ENCODE measurements at places on chromosomes 1 and 21. TPM values are rescaled to one million over a fixed set of nuclear protein-coding genes. Genes with fewer than 3 reads are reported as not detected.

Gene SPATA45
- not detected for total RNA-seq

Gene CD52
- 318 TPM for total RNA-seq

DNA sequence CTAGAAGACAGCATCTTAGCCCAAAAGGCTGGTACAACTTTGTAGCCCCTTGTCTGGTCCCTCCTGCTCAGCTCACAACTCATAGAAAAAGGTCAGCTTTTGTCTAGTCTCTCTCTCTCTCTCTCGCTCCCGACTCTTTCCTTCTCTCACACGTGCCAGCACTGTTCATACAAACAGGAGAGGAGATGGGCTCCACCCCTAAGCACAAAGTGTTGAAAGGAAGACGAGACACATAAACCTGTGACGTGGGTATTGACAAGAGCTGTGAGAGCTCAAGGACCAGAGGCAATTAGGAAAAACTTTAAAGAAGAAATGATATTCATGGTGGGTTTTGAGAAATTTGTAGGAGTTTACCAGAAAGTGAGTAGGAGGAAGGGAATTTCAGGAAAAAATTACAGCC, 23.6 kb upstream of the KCNC4 start:
- DNase-seq, result no peak

DNA sequence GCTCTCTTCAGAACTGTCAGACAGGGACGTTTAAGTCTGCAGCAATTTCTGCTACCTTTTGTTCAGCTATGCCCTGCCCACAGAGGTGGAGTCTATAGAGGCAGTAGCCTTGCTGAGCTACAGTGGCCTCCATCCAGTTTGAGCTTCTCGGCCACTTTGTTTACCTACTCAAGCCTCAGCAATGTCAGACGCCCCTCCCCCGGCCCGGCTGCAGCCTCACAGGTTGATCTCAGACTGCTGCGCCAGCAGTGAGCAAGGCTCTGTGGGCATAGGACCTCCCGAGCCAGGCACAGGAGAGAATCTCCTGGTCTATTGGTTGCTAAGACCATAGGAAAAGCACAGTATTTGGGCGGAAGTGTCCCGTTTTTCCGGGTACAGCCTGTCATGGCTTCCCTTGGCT, 89.9 kb upstream of the PDC start:
- no peak for DNase-seq

DNA sequence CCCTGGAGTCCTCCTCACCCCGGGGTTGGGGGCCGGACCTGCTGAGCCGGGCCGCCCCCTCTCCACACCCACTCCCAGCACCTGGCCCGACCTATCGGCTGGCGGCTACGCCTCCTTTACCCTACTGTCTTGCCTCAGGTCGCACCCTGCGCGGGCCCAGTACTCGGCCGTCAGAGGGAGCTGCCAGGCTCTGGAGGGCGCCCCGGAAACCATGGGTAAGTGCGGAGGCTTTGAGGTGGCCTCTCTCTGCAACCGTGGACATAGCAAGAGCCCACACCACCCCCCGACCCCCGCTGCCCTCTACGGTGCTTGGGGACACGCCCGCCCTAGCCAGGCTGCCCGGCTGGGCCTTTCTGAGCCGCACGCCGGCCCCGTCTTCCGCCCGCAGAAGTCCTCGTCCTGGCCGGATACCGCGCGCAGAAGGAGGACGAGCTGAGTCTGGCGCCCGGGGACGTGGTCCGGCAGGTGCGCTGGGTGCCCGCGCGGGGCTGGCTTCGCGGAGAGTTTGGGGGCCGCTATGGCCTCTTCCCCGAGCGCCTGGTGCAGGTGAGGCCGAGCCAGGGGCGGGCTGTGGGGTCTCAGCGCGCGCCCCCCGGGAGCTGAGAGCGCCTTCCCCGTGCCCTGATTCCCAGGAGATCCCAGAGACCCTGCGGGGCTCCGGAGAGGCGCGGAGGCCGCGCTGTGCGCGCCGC, at the start of gene SH3D21:
Gene SH3D21 (plus strand): TSS at position 159 of the 692 bp plus-strand sequence. CDS start 53 bp downstream, at position 212.
- DNase-seq, result peak; percentile 90

GRCh38 chr1:52041551-52042185, 8.1 kb upstream of the KTI12 start:
- no peak for DNase-seq
